ENCODE measurements at places on chromosomes 4 and X. TPM values are rescaled to one million over a fixed set of nuclear protein-coding genes. Genes with fewer than 3 reads are reported as not detected.

The USP17L13 gene
- not detected for total RNA-seq

DNA sequence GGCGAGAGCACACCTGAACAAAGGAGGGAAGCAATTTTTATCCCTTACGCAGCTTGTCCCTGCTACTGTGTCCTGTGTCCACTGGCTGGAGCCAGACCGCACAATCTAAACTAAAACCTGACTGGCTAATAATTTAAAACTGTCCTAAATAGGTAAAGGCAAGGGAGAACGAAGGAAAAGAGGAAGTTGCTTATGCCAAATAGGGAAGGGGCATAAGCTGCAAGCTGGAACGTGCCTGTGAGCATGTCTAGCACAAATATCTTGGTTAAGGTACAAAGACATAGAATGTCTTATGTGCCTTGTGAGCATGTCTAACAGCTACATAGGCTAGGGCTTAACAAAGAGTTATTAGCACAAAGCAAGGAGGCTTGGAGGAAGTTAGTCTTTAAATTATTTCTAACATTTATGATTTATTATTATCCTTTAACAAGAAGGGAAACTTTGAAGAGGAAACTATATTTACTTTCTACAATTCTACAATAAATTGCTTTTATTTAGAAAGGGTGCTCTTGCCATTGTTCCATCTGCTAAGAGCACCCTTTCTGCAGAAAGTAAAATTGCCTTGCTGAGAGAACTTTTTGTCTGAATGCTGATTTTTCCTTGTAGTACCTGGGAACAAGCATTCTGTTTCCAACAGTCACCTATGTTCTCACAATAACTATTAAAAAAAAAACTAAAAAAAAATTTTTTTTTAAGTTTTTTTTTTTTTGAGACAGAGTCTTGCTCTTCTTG, 80.6 kb upstream of the CBR4 start:
- DNase-seq, result no peak

GRCh38 chrX:103640401-103641155, 11.8 kb downstream of the TCEAL1 start:
- DNase-seq, result peak; percentile 30

DNA sequence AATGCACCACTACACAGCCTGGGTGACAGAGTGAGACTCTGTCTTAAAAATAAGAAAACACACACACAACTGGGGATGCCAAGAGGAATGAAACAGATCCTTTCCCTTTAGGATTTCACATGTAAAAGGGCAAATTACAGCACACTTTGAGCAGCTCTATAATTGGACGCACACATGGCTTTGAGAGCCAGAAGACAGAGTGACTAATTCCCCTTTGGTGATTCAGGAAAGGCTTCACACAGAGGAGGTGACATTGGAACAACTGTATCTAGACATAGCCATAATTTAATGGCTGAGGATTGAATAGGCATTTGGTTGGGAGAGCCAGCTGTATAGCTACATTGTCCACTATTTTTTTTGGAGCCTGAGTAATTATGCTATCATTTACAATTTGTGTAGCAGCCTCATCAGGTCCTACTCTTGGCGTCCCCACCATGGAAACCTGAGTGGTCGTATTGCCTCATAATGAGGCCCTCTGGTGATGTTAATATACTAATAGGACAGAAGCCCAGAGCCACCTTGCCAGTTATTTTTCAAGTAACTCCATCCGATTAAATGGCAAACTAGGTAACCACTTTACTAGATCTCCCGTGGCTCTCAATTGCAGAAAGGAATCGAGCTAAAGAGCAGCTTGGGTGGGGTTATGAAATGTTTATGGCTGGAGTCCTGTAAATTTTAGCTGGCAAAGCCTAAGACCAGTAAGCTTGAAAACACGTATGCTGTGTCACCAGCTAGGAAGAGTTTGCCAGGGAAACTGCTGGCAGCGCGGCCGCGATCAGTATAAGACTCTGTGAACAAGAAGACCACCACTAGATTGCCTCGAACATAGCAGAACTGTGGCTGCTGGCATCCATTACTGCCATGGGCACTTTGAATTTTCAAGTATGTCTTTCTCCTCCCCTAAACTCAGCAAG, 8.5 kb upstream of the PPEF1 start:
- peak; percentile 19 for DNase-seq

GRCh38 chr4:185470501-185471195, 885 bp downstream of the CCDC110 start:
- peak; percentile 23 for DNase-seq

- peak; percentile 33 for DNase-seq
These were observed 451.3 kb downstream of the TLL1 start for GRCh38 chr4:166324321-166324720.

DNA sequence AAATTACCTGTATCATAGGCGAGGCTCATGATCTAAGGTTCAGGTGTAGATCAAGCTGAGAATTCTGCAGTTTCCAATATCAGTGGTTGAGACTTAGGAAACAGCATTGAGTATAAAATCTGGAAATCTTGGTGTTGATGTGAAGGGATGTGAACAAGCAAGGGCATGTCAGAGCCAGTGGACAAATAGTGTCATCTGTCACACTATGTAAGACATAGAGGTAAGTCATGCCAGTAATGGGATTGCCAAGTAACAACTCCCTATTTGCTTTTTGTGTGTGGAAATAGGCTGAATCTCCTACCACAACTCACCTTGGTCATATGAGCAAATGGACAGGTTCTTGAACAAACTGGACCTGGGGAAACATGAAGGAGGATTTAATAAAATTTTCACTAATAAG, 334.5 kb upstream of the EMCN start:
- no peak for DNase-seq

Data from fibroblast of the aortic adventitia (primary cell).